ENCODE measurements at places on chromosomes 12 and 14. TPM values are rescaled to one million over a fixed set of nuclear protein-coding genes. Genes with fewer than 3 reads are reported as not detected.

Gene AQP2
- total RNA-seq = not detected

Gene AKAP3
- total RNA-seq = 0.72 TPM

Gene ALDH1L2
- total RNA-seq = 2.5 TPM

Gene TDRD9
- 1.1 TPM for total RNA-seq

Gene PLEKHG7
- not detected for total RNA-seq

Gene TUBA1B
- 2,263 TPM for total RNA-seq

Gene OAS1
- total RNA-seq = 4.0 TPM

Gene SLC35F4
- total RNA-seq = not detected

Gene CEBPE
- not detected for total RNA-seq

Gene KCNC2
- not detected for total RNA-seq

Gene KLRG1
- 12.6 TPM for total RNA-seq

Gene PTCSC3
- total RNA-seq = not detected

Gene DPY19L2
- total RNA-seq = 3.0 TPM

Gene TSHR
- total RNA-seq = not detected
